ENCODE measurements at places on chromosomes 16 and 17.

DNA sequence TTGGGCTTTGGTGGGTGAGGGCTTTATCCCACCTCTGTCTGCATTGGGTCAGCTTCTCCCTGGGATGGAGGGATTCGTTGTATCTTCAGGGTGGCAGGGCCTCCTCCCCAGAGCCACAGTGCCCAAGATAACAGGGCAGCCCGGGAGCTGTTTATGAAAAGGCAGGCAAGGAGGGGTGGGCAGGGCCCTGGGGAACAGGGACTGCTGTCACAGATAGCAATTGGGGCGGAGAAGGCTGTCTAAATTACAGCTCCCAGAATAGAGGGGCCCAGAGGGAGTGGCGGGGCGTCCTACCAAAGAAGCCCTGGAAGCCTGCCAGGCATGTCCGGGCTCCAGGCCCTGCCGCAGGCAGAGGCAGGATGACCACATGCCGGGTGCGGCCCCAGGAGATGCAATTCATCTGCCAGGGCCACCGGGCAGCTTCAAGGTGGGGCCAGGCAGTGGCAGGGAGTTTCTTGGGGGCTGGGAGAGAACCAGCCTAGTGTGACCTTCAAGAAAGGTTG lies 18.8 kb upstream of the PHOSPHO1 start:
- no peak for DNase-seq

- DNase-seq, result no peak
These were observed 34.4 kb downstream of the WDR59 start for GRCh38 chr16:74950511-74950910.

DNA sequence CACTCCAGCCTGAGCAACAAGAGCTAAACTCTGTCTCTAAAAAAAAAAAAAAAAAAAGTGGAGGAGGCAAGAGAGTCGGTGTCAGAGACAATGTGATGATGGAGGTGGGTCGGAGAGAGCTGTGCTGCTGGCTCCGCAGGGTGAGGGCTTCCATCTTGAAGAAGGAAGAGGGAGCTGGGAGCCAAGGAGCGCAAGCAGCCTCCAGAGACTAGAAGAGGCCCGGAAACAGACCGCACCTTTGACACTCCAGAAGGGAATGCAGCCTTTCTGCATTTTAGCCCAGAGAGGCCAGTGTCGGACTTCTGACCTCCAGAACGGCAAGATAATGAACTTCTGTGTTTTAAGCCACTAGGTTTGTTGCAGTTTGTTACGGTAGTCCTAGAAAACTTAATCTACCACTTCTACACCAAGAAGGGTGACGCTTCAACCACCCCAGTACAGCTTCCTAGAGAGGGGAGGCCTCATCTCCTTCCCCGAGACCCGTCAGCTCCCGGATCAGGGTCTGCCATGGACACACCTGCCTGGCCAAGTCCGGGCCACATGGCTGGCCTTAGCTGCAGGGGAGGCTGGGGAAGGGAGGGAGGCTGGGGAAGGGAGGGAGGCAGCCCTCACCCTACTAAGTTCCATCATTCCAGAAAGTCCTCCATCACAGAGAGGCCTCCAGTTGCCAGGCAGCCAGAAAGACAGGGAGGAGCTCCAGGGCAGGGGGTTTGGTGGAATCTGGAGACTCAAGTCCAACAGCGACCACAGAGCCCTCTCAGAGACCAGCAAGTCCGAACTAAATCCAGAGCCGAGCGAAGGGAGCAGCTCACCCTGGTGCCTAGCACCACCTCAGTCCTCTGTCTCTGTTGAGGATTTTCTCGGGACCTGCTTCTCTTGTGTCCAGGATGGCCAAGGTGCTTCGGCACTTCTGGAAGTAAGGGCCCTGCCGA lies 13.2 kb upstream of the RBFOX3 start:
- no peak for DNase-seq

GRCh38 chr16:71919035-71919434 lies 23.7 kb downstream of the IST1 start:
- DNase-seq, result no peak

DNA sequence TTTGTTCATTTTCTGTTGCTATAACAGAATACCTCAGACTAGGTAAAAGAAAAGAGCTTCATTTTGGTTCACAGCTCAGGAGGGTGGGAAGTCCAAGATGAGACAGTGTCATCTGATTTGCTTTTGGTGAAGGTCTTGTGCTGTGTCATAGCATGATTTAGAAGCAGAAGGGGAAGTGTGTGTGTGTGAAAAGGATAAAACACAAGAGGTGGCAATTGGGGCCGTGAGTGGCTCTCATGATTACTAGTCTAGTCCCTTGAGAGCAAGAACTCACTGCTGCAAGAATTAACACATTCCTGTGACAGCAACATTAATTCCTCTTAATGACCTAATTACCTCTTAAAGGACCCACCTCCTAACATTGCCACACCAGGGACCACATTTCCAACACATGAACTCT lies 8.3 kb downstream of the SLC35G3 start:
- no peak for DNase-seq

- no peak for DNase-seq
These were observed 153.9 kb upstream of the TBX2 start for GRCh38 chr17:61245706-61246135.

DNA sequence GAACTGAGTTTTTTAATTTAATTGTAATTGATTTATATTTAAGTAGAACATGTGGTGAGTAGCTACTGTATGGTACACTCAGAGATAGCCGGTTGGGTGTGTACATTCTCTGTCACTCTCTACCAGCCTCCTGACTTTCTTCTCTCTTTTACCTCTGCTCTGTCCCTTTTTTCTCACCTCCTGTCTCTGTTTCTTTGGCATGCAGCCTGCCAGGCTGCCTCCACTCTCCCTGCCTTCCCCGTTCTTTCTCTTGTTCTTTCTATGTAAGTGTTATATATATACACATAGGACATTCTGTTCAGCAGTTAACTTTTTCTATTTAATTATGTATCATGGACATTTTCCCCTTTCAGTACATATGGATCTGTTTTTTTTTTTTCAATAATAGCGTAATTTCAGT lies 50.8 kb downstream of the MRTFB start:
- DNase-seq, result no peak

DNA sequence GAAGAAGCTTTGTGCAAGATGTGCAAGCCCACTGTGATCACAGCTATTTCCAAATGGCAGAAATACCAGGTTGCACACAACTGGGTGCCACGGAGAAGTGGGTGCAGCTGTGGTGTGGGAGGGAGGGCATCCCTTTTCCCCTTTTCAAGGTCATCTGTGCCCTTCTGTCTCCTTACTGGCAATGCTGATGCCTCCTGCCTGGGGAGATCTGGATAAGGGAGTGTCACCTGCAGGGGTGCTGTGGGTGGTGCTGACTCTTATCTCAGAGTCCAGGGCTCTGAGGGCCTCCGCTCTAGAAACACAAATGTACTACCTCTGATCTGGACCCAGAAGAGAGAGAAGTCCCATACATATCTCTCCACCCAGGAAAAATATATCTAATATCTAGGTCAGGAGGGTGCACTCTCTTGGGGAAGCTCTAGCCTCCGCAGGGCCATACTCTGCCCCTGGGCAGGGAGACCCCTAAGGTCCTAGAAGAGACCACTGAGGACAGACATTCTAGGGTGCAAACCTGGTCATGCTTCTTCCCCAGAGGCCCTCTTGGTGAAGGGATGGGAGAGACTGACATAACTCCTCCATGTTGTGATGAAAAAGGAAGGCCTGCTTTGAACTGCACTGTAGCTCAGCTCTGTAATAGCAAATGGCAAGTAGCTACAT lies 18.5 kb downstream of the NPRL3 start:
- DNase-seq, result no peak

DNA sequence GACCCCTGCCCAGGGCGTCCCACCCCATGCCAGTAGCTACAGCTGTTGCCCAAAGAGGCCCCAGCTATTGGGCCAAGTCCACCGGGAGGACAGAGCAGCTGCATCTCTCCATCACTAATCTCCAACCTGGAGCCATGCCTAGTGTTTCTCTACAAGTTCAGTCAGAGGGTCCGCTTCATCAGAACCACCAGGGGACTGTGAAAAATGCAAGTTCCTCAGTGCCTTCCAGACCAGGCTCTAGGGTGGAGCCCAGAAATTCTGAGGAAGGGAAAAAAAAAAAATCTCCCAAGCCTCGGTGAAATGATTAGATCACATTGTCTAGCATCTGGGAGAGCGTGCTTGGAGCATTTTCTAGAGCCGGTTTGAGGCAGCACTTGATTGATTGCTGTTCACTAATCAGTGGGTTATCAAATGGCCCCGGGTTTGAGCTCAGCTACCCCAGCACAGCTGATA lies 22.4 kb upstream of the HERPUD1 start:
- no peak for DNase-seq

GRCh38 chr17:74712756-74713155 lies at the start of gene CD300LF:
TSS of gene CD300LF (minus strand) at chr17:74712923. CDS start at chr17:74712866, 57 bp downstream.
- no peak for DNase-seq

DNA sequence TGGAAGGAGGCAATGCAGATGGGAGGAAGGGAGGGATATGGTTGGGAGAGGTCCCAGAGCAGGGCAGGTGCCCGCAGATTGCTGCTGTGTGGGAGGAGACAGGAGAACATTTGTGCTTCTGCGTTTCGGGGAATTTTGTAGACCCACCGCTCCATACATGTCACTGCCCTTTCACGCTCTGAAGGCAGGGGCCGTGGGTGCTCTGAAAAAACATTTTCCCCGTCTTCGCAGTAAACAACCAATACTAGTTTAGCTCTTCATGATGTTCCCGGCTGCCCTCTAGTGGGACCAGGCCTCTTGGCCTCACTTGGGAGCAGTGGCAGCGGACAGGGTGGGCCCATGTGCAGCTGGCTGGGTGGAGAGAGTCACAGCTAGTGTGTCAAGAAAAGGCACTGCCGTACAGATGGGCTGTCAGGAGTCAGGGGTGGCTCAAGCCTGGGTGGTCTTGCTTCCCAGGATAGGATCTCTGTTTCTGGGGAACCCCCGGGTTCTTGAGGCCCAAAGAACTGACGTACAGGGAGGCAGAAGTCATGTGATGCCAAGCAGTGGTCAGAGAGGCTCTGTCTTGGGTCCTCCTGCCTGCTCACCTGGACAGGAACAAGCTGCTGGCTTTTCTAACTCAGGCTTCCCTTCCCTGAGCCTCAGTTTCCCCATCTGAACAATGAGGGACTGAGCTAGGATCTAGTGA lies 46.5 kb upstream of the CPNE2 start:
- DNase-seq, result peak; percentile 9

DNA sequence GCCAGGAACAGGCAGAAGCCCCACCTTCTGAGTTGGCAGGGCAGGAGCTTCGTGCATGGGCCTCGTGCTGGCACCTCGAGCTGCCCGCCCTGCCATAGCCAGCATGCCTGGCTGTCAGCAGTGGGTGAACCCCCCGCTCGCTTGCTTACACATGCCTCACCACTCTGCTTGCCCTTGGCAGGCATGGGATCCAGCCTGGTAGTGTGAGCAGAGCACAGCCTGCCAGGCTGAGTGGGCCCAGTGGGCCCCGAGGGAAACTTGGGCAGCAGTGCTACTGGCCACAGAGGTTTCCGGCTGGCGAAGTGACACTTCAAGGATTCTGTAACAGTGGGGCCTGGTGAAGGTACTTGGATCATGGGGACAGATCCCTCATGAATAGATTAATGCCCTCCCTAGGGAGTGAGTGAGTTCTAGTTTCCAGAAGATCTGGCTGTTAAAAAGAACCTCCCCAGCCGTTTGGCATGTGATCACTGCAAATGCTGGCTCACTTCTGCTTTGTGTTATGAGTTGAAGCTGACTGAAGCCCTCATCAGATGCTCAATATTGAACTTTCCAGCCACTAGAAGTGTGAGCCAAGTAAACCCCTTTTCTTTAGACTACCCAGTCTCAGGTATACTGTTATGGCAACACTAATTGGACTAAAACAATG lies 114.7 kb downstream of the BCAS3 start:
- no peak for DNase-seq

GRCh38 chr16:18582902-18583301 lies 21.0 kb upstream of the NOMO2 start:
- no peak for DNase-seq

DNA sequence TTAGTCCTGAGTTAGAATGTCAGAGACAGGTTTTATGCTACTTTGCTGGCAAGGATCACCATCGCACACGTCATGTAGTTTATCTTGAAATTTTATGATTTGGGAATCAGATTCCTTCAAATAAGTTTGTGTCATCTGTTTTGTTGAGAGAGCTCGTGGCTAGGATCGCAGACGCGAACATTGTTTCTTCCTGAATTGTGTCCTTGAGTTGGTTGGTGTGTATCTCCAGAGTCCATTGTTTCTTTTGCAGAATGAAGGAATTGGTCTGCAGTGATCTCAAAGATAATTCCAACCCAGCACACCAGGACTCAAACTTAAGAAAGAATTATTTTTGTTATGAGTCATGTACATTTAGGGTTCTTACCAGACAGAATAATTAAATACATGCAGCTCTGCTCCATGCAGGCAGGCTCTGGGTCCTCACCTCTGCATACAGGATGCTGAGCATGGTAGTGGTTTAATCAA lies 51.6 kb downstream of the PRKCA start:
- no peak for DNase-seq

- no peak for DNase-seq
These were observed 110.7 kb downstream of the WWOX start for GRCh38 chr16:78209951-78210661.

DNA sequence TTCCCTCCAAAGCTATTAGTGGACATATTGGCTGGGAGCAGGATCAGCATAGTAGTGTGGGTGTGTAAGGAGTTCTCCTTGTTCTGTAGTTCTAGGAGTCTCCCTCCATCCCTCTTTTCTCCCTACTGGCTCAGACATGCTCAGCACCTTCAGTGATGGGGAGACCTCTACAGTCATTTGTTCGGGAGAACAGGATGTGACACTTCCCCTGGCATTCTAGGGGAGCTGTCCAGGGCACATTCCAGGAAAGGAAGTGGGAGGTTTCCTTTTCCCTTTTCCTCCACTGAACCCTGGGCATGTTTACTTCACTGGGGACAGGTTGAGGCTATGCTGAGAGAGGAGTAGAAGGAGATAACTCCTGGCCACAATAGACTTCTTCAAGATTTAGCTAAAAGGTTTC lies 86.5 kb downstream of the MYH13 start:
- no peak for DNase-seq

- no peak for DNase-seq
These were observed 121.1 kb upstream of the MON1B start for GRCh38 chr16:77069929-77070328.

- DNase-seq, result no peak
These were observed 340.0 kb downstream of the XYLT1 start for GRCh38 chr16:17130733-17131132.

DNA sequence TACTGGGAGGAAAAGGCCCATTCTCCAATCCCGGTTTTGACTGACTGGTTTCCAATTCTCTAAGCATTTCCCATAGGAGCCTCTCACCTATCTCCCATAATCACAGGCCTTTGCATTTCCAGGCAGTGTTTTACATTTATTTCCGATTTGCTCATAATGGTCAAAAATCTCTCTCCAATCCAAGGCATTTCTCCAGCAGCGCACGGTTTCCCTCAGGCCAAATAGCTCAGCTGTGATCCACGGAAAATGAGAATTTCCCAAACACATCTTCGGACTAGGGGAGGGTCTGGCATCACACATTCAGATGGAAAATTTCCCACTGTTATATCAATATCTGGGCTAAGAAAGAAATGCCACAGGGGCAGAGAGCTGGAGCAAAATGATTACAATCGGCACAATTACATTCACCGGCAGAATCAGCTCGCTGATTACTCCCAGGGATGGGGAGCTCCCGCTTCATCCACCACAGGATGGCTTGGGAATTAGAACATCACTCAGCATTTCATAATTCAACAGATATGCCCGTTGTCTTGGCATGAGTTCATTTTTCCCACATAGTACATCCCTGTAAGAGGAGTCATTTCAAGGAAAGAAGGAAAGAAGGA lies 6.7 kb downstream of the PIPOX start:
- no peak for DNase-seq

All from NCI-H526 treated with DMSO at 0.1 percent for 48 hours (cell line).